ENCODE measurements at places on chromosomes 12 and 14.

GRCh38 chr14:105999361-106000028 is 473.1 kb downstream of the TMEM121 start:
- DNase-seq, result peak; percentile 75

GRCh38 chr12:110585231-110585799 is 2.2 kb upstream of the PPTC7 start:
- no peak for DNase-seq

- no peak for DNase-seq
Observed at GRCh38 chr14:103552846-103553210, 9.6 kb downstream of the BAG5 start.

- DNase-seq, result no peak
Observed at GRCh38 chr12:68119724-68120211, 39.8 kb downstream of the IFNG start.

GRCh38 chr12:58640314-58640713 is 280.0 kb downstream of the LRIG3 start:
- no peak for DNase-seq

DNA sequence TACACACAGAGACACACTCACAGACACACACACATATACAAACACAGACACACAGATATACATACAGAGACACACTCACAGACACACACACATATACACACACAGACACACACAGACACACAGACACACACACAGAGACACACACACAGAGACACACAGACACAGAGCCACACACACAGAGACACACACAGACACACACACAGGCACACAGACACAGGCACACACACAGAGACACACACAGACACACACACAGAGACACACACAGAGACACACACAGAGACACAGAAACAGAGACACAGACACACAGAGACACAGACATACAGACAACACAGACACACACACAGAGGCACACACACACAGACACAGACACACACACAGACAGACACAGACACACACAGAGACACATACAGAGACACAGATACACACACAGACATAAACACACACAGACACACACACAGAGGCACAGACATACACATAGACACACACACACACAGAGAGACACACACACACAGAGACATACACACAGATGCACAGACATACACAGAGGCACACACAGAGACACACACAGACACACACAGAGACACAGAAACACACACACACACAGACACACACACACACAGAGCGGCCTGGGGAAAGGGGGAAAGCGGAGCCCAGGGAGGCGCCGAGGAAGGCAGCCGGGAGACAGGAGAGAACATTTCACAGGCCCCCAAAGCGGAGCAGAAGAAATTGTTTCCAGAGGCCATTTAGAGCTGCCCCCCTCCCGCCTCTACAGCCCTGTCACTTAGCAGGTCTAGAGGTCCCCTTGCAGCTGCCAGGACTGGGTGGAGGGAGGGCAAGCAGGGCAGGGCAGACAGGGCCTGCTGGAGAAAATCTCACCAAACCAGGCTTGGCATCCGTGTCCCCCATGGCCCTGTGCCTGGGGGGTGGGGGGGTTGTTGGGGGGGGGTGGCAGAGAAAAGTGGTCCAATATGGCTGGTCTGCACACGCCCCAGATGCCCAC is 38.9 kb downstream of the SERPINA3 start:
- no peak for DNase-seq

DNA sequence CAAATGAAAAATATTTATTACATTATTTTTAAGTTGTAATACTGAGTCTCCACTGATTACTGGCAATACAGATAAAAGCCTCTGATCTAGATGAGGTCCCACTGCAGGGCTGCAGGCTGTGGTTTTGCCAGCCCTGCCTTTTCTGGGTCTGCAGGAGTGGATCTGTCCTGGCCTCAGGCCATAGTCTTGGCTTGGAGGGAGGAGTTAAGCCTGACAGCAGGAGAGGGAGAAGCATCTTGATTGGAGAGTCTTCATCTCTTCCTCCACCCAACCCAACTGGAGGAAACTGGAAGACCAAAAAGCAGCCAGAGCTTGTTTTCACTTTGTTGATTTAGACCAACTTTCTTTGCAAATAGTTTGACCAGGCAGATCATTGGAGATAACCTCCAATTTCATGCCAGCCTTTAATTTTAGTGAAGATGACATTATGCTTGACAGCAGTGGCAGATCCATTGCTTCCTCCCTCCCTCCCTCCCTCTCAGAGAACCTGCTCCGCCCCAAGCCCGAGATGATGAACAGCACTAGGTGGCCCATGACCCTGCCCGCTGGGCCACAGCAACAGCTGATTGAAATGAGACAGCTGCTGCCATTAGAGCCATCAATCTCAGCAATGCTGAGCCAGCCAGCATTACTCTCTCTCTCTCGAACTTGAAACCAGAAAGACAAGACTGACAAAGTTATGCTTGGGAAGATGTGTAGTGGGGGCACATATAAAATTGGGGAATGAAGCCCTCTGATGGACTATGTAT is 222.4 kb downstream of the GLT1D1 start:
- no peak for DNase-seq

- DNase-seq, result no peak
Observed at GRCh38 chr12:52848661-52849255, at the start of gene KRT78. KRT78 (minus strand) TSS chr12:52848994; CDS start chr12:52848930, 64 bp downstream.

- DNase-seq, result no peak
Observed at GRCh38 chr12:30996752-30997151, 70.2 kb downstream of the TSPAN11 start.

DNA sequence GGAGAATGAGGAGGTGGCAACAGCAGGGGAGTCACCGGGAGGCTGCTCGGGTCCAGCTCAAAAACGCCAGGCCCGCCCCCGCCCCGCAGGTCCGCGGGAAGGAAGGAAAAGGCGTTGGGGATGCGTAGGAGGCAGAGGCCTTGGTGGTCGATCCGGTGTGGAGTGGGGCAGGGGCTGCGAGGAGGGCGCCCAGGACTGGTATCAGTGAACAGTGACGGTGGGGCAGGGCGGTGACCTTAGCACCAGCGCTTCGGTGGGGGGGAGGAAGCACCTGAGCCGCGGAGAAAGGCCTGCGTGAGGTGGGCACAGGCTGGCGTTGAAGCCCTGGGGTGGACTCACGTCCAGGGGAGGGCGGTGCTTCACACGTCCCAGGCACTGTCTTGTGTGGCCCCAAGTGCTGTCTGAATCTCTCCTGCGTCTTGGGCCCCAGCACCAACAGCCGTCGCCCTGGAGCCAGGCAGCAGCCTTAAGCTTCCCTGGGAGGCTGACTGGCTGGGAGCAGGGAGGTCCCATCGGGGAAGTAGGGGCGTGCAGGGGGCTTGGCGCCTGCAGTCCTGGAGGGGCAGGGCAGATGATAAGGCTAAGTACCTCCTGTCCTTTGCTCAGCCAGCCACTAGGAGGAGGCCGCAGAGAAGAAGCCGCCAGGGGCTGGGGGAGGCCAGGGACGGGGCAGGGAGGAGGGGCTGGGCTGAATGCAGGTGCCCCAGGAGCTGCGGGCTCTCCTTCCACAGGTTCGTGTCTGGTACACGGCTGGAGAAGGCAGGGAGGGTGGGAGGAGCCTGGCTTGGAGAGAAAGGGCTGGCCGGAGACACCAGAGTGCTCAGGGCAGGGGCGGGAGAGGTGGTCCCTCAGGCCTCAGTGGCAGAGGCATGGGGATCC is 26.5 kb downstream of the ZBTB42 start:
- DNase-seq, result peak; percentile 35

- no peak for DNase-seq
Observed at GRCh38 chr12:49019120-49019430, 499 bp upstream of the PRKAG1 start.

DNA sequence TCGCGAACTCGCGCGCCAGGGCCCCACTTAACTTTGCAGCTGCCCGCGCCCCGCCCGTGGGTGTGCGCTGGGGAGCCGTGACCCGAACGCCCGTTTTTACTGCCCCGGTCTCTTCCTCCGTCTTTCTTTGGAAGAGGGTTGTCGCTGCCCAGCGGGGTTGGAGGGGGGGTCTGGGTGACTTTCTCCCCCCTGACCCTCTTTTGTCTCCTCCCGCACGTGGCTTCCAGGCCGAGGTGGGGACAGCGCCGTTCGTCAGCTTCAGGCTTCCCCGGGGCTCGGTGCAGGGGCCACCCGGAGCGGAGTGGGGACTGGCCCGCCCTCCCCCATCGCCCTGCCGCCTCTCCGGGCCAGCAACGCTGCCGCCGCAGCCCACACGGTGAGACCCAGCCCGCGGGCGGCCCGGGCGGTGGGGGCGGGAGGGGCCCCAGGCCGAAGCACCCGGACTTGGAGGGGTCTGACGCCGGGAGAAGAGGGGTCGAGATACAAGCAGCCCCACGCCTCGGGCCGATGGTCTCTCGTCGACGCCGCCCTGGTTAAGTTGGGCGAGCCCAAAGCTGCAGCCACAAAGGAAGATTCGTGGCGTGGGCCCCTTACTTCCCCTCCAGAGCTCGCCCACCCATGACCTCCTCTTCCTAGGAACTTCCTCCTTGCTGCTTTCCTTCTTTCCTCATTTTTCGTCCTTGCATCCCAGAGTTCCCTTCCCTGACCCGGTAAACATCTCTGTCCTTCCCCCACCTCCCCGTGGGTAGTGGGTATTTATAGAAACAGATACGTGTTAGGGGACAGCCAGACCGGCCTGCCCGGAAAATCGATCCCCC is 1.2 kb downstream of the DYRK2 start:
- DNase-seq, result no peak

- no peak for DNase-seq
Observed at GRCh38 chr12:24743941-24744793, 204.7 kb downstream of the BCAT1 start.

DNA sequence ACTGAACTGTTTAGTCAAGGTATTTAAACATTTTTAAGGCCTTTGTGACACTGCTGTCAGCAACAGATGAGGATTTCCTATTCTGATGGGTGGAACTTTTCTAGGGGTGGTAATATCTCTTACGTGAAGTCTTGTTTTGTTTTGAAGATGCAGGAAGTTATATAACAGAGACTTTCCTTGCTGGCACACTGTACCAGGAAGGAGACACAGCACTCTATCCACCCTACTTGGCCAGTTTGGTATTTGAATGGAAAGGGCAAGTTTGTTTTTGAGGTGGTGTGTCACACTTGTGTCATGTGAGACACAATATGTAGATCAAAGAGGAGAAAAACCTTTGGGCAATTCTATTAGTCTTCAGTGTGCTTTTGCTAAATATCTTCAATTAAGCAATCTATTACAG is 51.6 kb upstream of the SRP54 start:
- no peak for DNase-seq

DNA sequence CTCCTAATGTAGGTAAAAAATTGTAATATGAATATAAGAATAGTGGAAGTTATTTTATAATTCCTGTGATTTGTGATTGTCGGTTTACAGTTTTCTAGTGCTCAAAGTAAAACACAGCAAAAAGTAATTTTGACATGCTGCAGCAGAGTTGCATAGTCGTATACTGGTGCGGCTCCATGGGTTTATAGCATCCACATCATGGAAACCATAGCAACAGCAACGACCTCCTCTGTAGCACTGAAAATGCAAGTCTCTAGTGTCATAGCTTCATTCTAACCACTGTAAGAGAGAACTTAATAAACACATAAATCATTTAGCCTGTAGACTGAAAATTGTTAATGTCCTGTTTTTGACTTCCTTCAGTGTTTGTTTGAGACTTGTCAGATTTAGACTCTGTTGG is 574.3 kb downstream of the KCNH5 start:
- DNase-seq, result no peak

DNA sequence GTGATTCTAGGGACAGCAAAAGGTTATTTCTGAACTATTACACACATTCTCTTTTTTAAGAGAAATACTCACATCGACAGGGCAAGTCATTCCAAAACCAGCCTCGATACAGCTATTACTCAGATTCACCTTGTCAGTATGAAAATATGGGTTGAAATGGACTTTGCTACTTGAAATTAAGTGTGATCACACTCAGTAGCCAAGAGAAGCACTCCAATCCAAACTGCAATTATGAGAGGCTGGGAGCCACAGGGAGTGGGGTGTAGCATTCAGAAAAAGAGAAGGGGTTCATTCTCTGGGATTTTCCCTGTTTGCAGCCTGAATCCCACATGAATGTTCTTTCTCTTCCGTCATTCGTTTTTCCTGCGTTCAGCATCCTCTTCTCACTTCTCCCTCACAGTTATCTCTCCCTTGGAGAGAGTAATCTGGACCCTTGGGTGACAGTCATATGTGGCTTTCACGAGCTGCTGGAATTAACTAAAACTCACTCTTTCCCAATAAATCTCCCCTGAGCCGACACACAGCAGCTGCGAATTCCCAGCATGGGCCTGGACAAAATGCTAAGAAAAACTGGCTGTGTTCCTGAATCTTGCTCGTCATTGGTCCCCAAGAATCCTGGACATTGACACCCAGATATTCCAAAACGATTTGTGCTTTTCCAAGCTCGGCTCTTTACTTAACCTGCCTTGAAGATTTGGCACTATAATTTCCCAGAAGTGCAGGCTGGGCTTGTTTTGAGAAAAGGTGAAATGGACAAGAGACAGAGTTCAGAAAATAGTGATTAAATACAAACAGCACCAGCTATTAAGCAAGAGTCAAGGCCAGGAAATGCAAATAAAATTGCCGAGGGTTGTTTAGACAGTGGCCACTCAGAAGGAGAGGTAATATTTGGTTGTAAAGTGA is 199.5 kb upstream of the PLEKHG7 start:
- DNase-seq, result no peak

DNA sequence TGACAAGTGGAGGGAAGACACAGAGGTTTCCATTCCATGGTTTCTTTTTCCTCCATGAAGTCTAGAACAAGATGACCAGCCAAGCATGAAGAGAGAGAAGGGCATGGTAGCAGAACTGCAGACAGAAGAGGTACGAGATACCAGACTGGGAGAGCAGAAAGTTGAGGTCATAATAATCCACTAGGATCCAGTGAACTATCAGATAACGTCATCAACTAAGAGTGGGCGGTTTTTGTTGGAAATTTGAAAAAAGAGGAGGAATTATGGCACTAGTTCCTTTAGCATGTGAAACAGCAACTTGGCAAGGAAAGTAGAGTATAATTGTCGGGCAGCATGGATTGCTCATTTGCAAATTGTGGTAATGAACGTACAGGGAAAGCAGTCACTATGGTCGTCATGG is 357.6 kb downstream of the PDZRN4 start:
- no peak for DNase-seq

DNA sequence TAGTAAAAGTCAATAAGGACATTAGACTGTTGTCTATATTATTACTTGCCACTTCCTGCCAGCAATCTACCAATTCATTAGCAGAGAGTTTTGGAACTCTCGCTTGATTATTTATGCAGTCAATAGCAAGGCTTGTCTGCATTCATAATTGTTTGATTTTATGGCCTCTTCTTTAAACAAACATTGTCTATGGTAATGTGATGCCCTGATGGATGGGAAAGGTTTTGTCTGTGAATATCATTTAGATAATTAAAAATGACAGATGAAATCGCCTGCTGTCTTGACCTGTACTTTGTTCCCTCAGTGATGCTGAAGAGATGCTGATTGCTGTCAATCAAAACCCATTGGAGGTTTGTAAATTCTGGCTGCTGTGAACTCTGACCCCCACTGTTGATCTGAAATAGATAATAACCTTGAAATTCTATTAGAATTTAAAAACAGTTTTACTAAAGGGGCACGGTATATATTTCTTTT is 455.3 kb downstream of the NPAS3 start:
- no peak for DNase-seq

DNA sequence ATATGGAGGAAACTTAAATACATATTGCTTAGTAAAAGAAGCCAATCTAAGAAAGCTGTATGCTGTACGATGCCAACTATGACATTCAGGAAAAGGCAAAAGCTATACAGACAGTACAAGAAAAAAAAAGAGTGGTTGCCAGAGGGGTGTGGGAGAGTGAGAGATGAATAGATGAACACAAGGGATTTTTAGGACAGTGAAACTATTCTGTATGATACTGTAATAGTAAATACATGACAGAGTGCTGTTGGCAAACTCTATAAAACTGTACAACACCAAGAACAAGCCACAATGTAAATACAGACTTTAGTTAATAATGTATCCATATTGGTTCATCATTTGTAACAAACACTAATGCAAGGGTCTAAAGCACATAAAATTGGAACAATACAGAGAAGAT is 10.9 kb upstream of the MIPOL1 start:
- no peak for DNase-seq
